ENCODE measurements at places on chromosomes 13 and 19.

DNA sequence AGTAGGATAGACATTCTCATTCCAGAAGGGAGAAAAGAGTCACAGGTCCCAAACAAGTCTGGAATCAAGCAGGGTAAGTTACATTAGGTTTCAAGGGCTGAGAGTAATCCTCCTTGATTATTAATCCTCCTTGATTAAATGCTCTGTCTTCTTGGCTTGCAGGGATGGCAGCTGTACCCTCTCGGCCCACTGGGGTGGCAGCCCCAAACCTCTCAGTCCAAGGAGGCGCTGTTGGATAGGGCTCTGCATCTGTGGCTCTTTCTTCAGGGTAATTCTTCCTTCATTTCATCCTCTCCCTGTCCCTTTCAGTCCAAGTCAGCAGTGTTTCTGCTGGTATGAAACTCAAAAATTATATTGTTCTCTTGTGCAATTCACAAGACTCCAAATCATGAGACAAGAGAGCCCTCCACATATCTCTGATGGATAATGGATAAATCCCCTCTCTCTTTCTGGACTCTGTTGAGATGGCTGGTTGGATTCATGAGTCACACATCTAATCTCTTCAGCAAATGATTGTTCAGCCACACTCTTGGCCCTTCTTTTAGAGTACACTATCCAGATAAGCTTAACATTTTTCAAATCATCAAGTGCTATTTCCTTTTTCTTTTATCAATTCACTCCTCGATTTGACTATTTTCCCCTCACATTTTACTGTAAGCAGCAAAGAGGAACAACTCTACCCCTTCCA lies 323.7 kb upstream of the HTR2A start:
- DNase-seq: no peak

DNA sequence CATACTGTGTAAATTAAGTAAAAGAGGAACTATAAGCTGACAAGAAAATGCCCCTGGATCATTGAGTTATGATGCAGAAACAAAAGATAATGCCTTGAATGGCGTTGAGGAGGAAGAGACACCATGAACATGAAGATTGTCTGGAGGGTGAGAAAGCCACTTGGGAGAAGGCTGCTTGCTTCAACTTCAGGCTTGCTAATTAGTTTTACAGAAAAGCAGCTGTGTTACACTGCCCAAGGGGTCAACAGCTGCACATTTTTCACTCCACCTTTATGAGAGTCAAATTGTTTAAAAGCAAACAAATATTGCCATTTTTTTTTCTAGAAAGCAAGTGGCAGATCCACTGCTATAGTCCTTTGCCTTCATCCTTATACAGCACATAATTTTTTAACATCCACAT lies 35.5 kb upstream of the KLF12 start:
- DNase-seq: no peak

GRCh38 chr13:83378908-83379307 lies 503.4 kb downstream of the SLITRK1 start:
- DNase-seq: no peak

GRCh38 chr19:45905011-45905410 lies 2.6 kb upstream of the MYPOP start:
- no peak for DNase-seq

- no peak for DNase-seq
Observed at GRCh38 chr19:48770734-48771472, 15.6 kb downstream of the FGF21 start.

GRCh38 chr13:54607421-54607820 lies 1578.8 kb downstream of the OLFM4 start:
- DNase-seq: no peak

- no peak for DNase-seq
Observed at GRCh38 chr19:58521651-58522050, 2.0 kb upstream of the ZBTB45 start.

- no peak for DNase-seq
Observed at GRCh38 chr13:20270163-20270865, 38.2 kb upstream of the GJB6 start.

DNA sequence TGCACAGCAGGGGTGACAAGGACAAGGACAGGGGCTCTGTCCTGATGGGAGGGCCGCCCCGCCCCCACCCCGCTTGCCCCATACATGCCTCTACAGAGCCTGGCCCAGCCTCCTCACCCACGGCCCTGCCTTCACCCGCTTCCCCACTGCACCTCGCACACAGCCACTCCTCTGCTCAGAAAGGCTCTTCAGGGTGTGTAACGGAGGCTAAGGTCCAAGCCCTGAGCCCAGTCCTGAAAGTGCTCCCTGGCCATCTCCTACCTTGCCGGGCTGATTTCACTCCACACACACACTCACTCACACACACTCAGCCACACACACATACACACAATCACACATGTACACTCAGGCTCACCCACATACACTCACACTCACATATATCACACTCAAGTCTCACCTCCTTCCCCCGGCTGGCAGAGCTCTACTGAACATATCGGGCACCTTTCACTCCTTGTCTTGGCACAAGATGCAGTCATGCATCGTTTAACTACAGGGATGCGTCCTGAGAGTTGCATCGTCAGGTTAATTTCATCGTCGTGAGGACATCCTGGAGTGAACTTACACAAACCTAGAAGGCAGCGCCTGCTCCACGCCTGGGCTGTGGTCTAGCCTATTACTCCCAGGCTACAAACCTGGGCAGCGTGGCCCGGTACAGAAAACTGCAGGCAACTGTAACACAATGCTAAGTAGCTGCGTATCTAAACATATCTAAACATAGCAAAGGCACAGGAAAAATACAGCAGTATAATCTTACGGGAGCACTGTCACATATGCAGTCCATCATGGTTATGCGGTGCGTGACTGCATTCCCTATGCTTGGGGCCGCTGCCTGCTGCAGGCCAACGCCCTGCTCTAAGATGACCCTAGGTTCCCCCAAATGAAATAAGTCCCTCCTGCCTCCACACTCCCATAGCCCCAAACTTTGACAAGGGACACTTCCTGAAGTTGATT lies 13.1 kb downstream of the EPS15L1 start:
- DNase-seq: no peak

DNA sequence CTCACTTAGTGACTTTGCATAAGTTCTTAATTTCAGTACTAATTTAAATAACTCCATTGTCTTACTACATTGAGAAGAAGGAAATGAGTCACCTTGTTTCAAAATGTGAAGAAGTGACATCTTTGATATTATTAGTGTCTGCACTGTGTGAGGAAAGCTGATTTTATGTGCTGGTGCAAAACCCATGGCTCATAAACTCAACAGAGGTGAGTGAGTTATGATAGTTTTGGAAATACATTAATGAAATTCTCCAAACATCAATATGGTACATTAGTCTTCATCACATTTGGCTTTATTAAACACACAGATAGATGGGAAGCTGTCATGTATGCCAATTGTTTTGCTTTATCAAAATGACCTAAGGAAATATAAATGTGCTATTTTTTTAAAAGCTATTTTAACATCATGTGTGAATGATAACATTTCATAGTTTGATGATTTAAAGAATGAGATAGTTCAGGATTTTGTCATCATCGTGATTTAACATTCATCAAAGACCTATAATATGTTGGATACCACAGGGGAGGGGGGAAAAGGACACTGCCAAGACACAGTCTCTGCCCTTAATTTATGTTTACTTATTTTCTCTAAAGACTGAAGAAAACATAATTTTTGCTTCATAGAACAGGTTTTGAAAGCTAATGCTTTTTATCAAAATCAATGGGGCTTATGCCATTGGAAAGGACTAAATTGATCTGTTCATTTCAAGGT lies 902.3 kb upstream of the SLITRK1 start:
- DNase-seq: no peak

GRCh38 chr13:73556902-73557301 lies 498.1 kb downstream of the KLF5 start:
- no peak for DNase-seq

DNA sequence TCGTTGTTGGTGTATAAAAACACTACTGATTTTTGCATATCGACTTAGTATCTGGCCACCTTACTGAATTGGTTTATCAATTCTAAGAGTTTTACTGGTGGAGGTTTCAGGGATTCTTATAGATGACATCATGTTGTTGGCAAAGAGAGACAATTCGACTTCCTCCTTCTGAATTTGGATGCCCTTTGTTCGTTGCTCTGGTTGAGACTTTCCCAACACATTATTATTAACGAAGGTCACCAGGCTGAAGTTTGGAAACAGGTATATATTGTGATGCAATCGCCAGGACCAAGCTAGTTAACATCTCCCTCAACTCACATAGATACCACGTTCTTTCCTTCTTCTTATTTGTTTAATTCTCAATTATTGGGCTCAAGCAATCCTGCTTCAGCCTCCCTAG lies 2.1 kb upstream of the ZSCAN5B start:
- DNase-seq: no peak

GRCh38 chr13:71685072-71685471 lies 181.9 kb downstream of the DACH1 start:
- no peak for DNase-seq

GRCh38 chr13:65414187-65414586 lies 1815.9 kb downstream of the PCDH9 start:
- no peak for DNase-seq

DNA sequence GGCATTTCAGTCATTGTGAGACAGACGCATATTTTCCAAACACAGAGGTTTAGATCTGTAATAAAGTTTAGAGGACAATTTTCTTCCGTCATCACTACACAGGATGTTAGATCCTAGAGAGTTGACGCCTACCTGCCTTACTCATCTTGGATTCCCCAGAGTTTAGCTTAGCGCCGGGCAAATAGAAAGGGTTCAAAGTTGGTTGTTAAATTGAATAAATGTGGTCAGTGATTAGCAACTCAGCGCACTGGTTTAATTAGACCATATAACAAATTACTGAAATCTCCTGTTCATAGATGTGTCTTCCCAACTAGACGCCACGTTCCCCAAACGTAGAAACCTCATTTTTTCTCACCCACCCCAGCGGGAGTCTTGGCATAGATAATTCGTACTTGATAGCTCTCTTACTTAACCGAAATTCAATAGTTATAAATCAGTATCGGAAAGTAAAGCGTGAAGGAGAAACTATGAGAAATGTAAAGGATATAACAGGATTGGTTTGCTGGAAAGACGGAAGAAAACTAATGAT lies 726 bp upstream of the UFM1 start:
- DNase-seq: peak; percentile 17

DNA sequence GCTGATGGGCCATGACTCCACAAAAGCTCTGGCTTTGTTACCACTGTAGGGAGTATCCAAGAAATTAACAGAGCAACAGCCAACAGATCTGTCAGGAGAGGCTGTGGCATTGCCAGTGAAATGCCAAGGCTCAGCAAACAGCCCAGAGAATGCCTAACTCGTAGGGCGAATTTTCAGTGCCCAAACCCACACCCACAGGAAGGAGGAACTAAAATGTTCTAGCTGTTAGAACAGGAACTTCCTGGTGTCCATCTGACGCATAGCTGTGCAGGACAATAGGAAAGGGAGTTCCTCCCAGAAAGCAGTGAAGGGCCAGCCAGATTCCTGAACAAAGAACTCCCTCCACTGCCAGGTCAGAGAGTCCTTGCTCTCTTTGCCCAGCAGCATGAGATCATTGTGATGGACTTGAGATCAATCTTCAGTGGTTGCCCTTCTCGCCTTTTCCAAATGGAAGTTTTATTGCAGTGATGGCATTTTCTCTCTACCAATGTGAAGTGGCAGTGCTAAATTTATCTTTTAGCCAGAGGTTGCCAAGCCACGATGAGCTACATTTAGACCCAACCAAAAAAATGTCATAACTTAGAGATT lies 224.2 kb upstream of the STARD13 start:
- no peak for DNase-seq

DNA sequence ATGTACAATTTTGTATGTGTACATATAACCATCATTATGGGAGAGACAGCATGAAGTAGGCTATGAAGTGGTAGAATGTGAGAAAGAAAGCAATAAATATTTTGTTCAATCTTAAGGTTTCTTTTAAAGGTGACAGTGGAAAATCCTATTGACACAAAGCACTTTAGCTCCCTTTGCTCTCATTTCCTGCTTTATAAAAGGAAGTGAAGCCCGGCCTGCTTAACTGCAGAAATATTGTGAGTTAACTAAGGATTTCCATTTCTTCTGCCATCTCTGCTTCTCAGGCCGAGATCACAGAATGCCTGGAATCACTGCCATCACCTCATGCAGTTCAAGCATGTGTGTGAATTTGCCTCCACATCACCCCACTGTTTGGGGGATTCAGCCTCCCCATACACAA lies 83.5 kb downstream of the FRY start:
- DNase-seq: no peak

GRCh38 chr19:4506449-4507149 lies 11.7 kb downstream of the PLIN4 start:
- no peak for DNase-seq

- no peak for DNase-seq
Observed at GRCh38 chr13:98214707-98215106, 37.6 kb upstream of the RNF113B start.

DNA sequence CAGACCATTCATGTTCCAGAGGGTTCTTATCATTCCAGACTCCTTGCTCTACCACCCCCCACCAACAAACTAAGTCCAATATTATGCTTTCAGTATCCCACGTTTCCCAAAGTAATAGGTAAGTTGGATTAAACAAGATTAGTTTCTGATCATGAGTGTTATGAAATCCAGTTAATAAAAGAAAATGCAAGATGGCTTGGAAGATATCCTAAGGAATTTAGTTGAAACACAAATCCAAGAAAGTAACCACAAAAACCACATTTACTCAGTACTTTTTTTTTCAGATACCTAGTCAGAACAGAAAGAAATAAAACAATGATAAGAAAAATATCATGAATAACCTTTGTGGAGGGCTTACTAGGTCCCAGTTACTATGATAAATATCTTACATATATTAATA lies 119.4 kb upstream of the MIR17HG start:
- DNase-seq: no peak

- DNase-seq: no peak
Observed at GRCh38 chr13:70189981-70190380, 81.7 kb upstream of the KLHL1 start.

GRCh38 chr13:86731987-86732386 lies 932.8 kb upstream of the SLITRK6 start:
- DNase-seq: no peak

DNA sequence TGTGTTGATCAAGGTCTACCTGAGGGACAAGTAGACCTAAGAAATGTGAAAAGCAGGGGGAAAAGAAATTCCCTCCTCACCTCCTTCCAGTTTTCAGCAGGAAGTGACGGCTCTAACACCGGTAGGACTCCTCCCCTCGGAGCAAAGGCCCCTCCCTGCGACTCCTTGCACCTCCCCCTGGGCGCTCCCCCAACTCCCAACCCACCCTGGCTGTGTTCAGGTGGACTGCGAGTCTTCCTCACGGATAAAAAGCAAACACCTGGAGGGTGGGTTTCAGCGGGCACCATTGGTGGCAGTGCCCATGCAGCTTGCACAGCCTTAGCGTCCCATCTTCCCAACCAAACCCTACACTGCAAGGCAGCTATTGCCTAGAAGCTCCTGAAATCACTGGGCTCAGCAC lies 124.5 kb downstream of the COL4A1 start:
- DNase-seq: no peak

Data from effector CD4-positive, alpha-beta T cell (primary cell).